Stimulated activated memory B cell treated with anti-CD40 and anti-IgM and Interleukin-4, amounts not matched to agents 10 μg/mL and 1 μg/mL and 100 μg/mL, for 72 hours (primary cell): ENCODE measurements at places on chromosomes 5 and 9.
A peak's percentile ranks its signal among the peaks of the same experiment; 100 is the strongest.

DNA sequence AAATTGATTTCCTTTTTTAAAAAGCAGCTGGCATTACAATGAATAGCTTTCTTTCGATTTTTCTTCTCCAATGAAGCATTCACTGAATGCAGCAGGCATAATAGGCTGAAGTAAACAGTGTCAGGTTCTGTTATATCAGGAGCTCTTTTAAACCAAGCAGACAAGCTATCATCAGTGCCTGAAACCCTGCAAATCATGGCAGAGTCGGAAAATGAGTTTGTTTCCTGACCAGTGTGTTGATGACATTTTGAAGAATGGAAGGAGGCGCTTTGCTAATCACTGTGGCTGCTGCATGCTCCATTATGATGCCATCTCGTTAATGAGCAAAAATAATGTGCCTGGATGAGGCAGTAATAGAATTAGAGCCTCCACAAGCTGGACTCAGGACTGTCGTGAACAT, 284.5 kb downstream of the ZNF608 start:
- ATAC-seq, result no peak

- ATAC-seq, result no peak
These were observed 103.5 kb downstream of the STARD4 start for GRCh38 chr5:111408817-111409216.

- no peak for ATAC-seq
These were observed 13.7 kb downstream of the HSPA4 start for GRCh38 chr5:133065471-133065870.

DNA sequence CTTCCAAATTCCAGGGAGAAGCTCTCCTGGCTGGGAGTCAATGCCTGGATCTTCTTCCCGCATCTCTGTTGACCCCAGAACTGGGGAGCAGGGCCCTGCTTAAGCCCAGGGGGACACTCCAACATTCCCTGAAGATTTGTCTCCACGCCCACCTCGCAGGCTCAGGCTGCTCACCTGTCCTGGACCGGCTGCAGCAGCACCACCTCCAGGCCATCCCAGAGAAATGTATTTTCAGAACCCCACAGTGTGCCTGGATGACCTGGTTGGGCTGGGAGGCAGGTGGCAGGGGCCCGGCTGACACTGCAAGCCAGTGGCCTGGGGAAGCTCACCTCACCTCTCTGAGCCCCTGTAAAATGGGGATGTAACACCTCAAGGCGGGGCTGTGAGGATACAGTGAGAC, 27.1 kb upstream of the ZBTB43 start:
- ATAC-seq, result no peak

DNA sequence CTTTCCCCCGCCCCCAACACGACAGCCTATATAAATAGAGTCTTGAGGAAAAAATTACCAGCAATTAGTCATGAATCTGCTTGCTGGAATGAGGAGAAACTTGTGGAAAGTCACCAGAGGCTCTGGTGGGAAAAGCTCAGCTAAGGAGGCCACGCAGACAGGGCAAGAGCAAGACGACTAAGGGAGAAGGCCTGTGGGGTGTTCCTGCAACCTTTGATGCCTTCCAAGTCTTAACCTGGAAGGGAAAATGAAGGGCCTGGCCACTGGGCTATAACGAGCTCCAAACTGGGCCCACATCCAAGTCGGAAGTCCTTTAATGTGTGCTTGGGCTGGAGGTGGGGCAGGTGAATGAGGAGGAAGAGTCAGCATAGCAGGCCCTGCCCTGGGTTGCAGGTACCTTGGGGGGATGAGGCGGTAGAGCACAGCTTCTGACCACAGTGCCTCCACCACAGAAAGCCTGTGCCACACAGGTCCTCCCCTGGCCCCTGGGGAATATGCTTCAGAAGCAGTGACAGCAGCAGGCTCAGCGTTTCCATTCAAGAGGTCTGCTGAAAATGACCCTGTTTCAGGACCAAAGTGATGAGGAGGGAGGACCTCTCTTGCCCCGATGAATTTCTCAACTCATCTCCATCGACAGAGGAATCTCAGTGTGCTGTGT, 92.8 kb upstream of the LRRTM2 start:
- ATAC-seq, result peak; percentile 69

DNA sequence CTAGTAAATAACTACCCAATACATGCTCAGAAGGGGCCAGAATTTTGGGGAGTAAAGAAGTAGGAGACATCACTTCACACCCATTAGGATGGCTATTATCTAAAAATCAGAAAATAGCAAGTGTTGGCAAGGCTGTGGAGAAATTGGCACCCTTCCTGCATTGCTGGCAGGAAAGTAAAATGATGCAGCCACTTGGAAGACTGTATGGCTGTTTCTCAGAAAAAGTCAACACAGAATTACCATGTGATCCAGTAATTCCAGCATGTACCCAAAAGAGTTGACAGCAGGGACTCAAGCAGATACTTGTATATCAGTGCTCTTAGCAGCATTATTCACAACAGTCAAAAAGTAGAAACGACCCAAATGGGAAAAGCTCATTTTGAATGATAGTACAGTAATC, 107.6 kb downstream of the APBA1 start:
- no peak for ATAC-seq

DNA sequence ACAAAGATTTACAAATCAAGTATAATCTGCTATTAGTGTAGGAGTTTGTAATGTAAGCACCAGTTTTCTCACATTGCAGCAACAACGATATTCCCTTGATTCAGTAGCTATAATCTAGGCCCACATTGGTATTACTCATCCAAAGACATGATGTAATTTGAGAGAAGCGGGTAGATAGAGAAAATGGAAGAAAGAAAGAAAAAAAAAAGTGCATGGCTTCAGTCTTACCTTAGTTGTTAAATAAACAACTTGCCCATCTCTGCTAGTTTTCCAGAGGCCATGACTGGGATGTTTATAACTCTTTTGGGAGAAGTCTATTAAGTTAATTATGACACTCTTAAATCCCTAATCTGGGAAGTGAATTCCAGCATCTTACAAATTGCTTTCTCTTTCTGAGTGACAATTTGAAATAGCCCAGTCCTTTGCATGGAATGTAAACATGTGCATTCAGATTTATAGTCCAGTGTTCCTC, 2.8 kb downstream of the MELK start:
- ATAC-seq, result no peak

DNA sequence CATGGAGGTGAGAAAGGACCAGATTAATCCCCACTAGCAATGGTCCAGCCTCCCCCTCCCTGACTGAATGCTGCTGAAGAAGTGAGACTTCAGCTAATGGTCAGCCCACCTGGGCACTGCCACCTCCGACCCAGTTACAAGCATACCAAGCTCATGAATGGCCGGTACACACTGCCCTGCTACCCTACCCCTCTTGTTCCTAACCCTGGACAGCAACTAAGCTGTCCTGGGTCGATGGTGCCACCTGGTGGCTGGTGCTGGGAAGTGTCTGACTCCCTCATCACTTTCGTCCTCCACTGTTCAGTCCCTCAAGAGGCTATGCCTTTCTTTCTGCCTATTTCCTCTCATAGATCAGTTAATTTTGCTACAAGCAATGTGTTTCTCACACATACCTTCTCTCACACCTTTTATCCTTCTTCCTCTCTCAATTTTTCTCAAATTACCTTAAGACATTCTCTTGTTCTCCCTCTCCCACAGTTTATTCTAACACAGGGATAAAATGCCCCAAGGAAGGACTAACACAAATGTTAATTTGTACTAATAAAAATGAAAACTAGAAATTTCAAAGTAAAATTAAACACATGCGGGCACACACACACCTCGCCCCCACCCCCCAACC, 42.4 kb downstream of the PAX5 start:
- ATAC-seq, result no peak

DNA sequence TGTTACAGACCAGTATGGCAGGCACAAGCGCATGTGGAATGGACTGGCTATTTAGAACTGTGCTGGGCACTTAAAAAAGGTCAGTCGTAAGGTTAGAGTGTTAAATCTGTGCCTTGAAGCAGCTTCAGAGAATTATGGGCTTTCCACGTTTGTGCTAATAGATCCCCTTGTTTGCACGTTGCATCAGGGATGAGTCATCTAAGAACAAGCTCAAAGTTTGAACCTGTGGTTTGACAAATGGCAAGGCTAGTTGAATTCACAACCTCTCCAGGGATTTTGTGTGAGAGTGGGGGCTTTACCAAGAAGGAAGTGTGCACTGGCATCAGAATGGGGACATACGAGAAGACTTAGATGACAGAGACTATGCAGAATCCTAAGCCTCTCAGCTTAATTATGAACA, 249.6 kb downstream of the IRX1 start:
- ATAC-seq, result no peak

DNA sequence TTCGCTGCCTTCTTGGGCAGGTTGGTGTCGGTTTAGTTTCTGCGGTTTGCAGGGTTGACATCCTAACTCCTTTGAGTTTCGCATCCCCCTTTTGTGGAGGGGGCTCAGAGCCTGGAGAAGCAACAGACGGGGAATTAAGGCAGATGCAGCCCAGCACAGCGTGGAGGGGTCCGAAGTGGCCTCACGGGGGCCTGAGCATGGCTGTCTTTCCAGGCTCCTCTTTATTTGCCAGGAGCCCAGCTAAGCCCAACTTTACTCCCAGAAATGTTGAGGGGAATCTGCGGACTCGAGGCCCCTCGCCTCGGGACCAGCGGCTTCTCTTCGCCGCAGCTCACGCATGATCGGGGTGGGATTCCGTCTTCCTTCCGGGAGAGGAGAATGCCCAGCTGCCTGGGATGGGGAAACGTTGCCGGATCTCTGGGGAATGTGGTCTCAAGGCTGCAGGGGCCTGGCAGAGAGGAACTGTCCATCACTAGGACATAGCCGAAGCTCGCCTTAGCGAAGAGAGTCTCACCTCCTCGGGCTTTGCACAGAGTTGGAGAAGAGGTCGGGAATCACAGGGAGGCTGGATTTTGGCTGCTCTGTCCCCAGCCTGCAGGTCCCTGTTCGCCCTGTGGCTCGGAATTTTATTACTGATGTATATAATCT, 1.3 kb downstream of the RAI14 start:
- no peak for ATAC-seq

GRCh38 chr9:38022203-38022895, 46.7 kb downstream of the SHB start:
- no peak for ATAC-seq

DNA sequence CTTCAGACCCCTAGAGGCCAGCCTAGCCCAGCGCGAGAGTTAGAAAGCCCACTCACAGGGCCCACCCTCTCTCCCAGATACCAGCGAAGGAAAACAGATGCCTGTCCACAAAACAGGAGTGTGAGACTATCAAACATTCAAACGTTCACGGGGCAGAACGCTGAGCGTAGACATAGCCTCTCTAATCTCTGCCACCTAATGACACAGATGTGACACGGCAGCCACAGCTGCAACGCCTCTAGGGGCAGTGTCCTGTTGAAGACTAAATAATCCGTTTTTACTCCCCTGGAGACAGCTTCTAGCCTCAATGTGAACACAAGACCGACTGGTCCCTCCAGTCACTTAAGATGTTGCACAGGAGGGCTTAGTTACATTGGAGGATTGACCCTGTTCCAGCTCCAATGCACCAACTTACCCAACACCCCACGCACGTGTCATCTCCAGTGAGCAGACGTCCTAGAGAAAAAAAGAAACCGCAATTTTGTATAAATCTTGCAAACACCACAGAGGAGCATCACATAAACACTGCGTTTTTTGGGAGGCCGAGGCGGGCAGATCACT, 14.3 kb downstream of the DIPK1B start:
- ATAC-seq, result peak; percentile 40

- ATAC-seq, result no peak
These were observed 71.7 kb downstream of the ENTREP1 start for GRCh38 chr9:69396759-69397158.

DNA sequence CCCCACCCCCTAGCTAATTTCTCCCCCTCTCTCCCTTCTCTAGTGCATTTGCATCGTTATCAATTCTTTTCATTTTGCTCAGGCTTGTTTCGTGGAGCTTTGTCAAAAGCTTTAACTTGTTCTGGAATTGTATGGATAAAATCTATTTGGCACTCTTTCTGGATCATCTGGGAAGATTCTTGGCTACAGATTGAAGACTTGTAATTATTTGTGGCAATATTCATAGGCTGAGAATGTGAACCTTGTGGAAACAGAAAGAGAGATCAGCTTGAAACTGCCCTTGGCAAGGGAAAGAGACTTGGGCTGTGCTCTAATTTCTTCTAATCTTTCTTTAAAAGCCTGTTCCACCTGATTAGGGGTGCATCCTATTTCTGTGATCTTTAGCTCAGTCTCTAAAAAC, 340.6 kb upstream of the DAB2 start:
- ATAC-seq, result no peak

GRCh38 chr9:84301851-84302250, 38.7 kb downstream of the SLC28A3 start:
- ATAC-seq, result no peak

DNA sequence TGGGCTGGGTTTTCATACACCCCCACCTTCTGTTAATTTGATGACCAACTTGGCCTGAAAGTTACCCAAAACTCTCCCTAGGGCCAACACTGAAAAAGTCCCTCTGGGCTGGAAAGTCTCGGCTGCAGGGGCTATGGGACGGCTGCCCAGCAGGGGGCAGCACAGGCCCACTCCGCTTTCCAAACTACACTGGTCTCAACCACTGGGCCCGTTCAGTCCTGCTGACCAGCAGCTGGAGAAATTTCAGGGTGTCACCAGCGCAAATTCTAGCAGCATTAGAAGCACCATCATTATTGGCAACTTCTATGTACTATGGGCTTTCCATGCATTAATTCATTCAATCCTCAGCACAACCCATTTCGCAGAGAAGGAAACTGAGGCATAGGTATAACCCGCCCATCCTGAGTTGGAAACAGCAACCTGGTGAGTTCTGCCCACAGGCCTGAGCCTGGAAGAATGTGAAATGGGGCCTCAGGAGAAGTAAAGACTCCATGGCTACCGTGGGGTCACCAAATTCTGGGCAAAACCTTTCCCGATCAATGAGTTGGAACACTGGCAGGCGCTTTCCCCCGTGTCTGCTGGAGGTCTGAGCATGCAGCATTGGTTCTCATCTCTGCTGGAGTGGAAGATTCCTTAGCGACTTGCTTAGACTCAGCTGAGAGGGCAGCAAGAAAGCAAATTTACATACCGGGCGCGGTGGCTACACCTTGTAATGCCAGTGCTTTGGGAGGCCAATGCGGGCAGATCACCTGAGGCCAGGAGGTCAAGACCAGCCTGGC, 9.7 kb downstream of the ORM2 start:
- peak; percentile 80 for ATAC-seq

DNA sequence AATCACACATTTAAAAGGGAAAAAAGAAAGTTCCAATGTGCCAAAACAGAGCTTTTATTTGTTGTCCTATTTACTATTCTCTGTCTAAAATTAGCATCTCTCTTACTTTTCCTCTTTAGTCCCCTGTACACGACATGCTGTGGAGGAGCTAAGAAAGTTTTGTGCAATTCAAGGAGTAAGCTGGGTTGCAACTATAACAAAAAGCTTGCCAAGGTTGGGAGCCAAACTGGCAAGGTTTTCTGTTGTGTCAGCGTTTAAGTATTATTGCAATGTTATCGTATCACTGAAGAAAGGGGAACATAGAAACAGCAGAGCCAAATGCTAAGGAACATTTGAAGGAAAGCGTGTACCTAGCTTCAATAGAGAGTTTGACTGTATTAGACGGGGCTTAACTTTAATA, 680.8 kb downstream of the CETN3 start:
- ATAC-seq, result no peak

- ATAC-seq, result no peak
These were observed 230.2 kb downstream of the IRX1 start for GRCh38 chr5:3825531-3826451.

- ATAC-seq, result no peak
These were observed 72.5 kb upstream of the TAF11L2 start for GRCh38 chr5:17425385-17426070.

- no peak for ATAC-seq
These were observed 107.3 kb upstream of the ANKRD55 start for GRCh38 chr5:56340196-56340980.

- peak; percentile 74 for ATAC-seq
These were observed 34.7 kb upstream of the MIER3 start for GRCh38 chr5:56986626-56986947.

GRCh38 chr9:78393340-78393739, 96.4 kb downstream of the PSAT1 start:
- ATAC-seq, result no peak
